ENCODE measurements at places on chromosomes 16 and 17. TPM values are rescaled to one million over a fixed set of nuclear protein-coding genes. Genes with fewer than 3 reads are reported as not detected.

Gene UMOD
- total RNA-seq: not detected

Gene CCDC200
- not detected for total RNA-seq

Gene DPEP3
- total RNA-seq: not detected

Gene ELAC2
- total RNA-seq: 64.2 TPM

Gene ARL2BP
- total RNA-seq: 16.4 TPM

Gene ACSM2A
- total RNA-seq: not detected

Data from activated CD4-positive, alpha-beta memory T cell treated with anti-CD3 and anti-CD28 coated beads for 36 hours (primary cell).